Lung microvascular endothelial cell (primary cell): ENCODE measurements at places on chromosomes 3 and 15. TPM values are rescaled to one million over a fixed set of nuclear protein-coding genes. Genes with fewer than 3 reads are reported as not detected.

The ISLR gene
- not detected in 2 replicates for total RNA-seq

The RASSF1 gene
- total RNA-seq = 12.0 and 20.6 TPM in 2 replicates

The ERICH6 gene
- not detected in 2 replicates for total RNA-seq

The CACNA2D2 gene
- total RNA-seq = under 0.01 TPM in 1 of 2 replicates, not detected in the other

The COMMD2 gene
- total RNA-seq = 19.2 and 22.8 TPM in 2 replicates

The MTHFS gene
- 13.9 and 16.1 TPM in 2 replicates for total RNA-seq

The FOXL2 gene
- total RNA-seq = under 0.01 TPM in 1 of 2 replicates, not detected in the other

The VEPH1 gene
- 9.5 and 20.9 TPM in 2 replicates for total RNA-seq

The LYZL4 gene
- not detected in 2 replicates for total RNA-seq

The FBXO40 gene
- under 0.01 TPM in 1 of 2 replicates, not detected in the other for total RNA-seq

The PIK3R4 gene
- 28.1 and 30.4 TPM in 2 replicates for total RNA-seq

The GOLGA8J gene
- total RNA-seq = not detected in 2 replicates

The GABRA5 gene
- not detected in 2 replicates for total RNA-seq

The LRRC34 gene
- total RNA-seq = 0.60 and 1.3 TPM in 2 replicates

The VIPR1 gene
- under 0.01 TPM in 1 of 2 replicates, not detected in the other for total RNA-seq

The CGNL1 gene
- total RNA-seq = 17.9 and 38.3 TPM in 2 replicates

The TMCO5A gene
- total RNA-seq = not detected in 2 replicates

The VPS39 gene
- total RNA-seq = 24.0 and 31.9 TPM in 2 replicates

The ITGB5 gene
- 49.2 and 90.2 TPM in 2 replicates for total RNA-seq

The CNTN6 gene
- 0.22 TPM in 1 of 2 replicates, not detected in the other for total RNA-seq

The MYD88 gene
- 13.1 and 13.9 TPM in 2 replicates for total RNA-seq

The CHRM5 gene
- total RNA-seq = 0.20 and 0.22 TPM in 2 replicates

The ZNF501 gene
- total RNA-seq = 2.4 and 3.4 TPM in 2 replicates

The GCSAM gene
- not detected in 2 replicates for total RNA-seq

The TBC1D21 gene
- total RNA-seq = not detected in 2 replicates

The PLCD1 gene
- 11.1 and 13.7 TPM in 2 replicates for total RNA-seq

The CCDC33 gene
- not detected in 2 replicates for total RNA-seq

The NOX5 gene
- total RNA-seq = under 0.01 TPM in 1 of 2 replicates, not detected in the other

The PTH1R gene
- total RNA-seq = under 0.01 TPM in 1 of 2 replicates, not detected in the other

The PEX11A gene
- 3.7 and 3.8 TPM in 2 replicates for total RNA-seq

The C15orf39 gene
- total RNA-seq = 3.6 and 4.1 TPM in 2 replicates

The FGD5 gene
- total RNA-seq = 74.3 and 86.1 TPM in 2 replicates

The CALML4 gene
- 1.1 and 1.4 TPM in 2 replicates for total RNA-seq

The ZNF80 gene
- not detected in 2 replicates for total RNA-seq

The LYSMD4 gene
- 3.7 and 5.6 TPM in 2 replicates for total RNA-seq

The SH2D7 gene
- not detected in 2 replicates for total RNA-seq

The SERINC4 gene
- not detected in 2 replicates for total RNA-seq

The BAHD1 gene
- 5.2 and 6.5 TPM in 2 replicates for total RNA-seq
